ENCODE measurements at places on chromosomes 13 and 19.

DNA sequence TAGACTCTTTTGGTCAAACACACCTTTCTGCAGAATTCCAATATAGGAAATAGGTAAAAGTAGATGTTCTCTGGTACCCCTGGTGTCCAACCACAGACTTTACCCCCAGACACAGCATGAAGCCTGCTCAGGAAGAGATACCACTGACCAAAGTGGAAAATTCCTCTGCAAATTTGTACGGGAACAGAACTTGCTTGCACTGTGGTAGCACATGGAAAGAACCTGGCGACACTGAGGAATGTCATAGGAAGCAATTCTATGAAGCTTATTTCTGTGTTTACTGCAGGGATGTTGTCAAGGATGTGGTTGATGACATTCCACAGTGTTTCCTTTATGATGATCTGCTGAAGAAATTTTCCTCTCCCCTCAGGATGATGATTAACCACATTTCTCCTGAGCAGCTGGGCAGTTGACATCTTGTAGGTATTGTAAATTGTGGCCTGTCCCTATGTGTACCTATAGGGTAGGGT, 48.9 kb upstream of the TNFSF11 start:
- no peak for DNase-seq

DNA sequence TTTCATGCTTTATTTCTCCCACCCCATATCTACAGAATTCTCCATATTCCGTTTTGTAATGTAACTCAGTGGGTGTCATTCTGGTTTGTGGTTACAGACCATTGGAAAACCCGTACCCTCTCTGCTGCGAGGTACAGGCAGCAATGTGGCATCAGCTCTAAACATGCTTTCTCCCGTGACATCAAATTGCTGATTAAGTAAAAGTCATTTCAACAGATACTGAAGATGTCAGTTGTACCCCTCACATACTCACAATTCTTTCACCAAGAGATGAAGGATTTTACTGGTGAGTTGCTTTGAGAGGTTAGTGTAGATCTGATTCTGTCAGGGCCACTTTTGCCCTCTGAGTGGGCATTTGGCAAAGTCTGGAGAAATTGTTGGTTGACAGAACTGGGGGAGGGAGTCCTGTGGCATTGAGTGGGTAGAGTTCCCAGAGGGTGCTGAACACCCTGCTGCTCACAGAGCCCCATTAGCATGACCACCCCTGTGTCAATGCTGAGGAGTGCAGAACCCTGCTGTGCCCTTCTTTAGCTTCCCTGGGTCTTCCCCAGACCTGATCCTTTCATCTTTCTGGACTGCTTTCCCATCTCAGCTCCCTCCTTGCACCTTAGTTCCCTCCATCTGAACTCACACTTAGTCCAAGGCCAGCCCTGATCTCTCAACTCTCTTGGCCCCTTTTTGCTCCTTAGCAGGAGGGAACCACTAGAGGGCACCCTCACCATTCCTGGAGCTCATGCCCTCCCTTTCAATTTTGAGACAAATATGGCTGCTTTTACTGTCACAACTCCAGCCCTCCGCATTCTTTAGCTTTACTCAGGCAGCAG, 39.9 kb upstream of the CEACAM8 start:
- DNase-seq, result peak; percentile 30

- DNase-seq, result no peak
Measured at GRCh38 chr13:90768116-90768515, 579.4 kb upstream of the MIR17HG start.

- DNase-seq, result no peak
Measured at GRCh38 chr13:50374517-50374916, 359.3 kb downstream of the KCNRG start.

DNA sequence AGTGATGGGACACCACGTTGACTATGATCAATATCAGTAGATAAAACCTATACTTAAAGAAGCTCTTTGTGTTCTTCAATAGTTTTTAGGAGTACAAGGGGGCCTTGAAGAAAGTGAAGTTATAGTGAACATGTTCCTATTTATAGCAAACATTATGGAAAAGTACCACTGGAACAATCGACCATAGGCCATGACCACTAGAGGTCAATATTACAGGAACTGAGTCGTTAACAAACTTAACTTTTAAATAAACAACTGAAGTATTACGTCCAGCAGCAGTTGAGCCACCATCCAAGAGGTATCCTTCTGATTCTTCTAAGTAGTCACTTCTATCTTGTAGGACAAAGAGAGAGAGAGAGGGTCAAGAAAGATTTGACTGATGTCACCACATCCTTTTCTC, 391.0 kb upstream of the SLITRK5 start:
- no peak for DNase-seq

- DNase-seq, result no peak
Measured at GRCh38 chr13:66329988-66330451, 900.1 kb downstream of the PCDH9 start.

DNA sequence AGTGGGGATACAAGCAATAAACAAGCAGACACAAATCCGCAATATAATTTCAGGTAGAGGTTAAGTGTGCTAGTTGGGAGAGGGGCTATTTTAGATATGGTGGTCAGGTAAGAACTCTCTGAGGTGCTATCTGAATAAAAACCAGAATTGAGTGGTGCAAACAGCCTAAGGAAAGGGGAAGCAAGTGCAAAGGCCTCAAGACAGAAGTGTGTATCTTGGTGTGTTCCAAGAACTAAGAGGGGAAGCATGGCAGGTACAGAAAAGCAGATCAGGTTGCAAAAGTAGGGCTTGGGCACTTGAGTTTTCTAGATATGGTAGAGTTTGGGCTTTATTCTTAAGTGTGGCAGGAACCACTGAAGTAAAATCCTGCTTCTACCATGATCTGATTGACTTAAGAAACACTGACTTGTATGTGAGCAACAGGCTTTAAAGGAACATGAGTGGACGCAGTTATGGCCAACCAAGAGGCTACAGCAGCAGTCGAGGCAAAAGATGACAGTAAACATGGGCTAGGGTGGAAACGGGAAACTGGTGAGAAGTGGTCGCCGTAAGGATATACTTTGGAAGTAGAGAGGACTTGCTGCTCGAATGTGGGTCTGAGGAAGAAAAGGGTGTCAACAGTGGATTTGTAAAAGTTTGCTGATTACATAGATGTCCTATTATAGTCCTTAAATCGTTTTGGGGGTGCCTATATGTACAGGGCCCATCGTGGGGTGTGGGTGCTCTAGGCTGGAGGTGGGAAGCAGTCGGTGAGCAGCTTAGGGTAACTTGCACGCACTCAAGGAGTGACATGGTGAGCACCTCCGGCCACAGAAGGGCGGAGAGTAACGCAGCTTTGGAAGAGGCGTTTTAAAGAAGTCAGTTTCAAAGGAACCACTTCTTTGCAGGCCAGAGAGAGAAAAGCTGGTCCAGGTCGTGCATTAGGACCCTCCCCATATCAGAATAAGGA, 677 bp downstream of the TGDS start:
- DNase-seq, result peak; percentile 57

DNA sequence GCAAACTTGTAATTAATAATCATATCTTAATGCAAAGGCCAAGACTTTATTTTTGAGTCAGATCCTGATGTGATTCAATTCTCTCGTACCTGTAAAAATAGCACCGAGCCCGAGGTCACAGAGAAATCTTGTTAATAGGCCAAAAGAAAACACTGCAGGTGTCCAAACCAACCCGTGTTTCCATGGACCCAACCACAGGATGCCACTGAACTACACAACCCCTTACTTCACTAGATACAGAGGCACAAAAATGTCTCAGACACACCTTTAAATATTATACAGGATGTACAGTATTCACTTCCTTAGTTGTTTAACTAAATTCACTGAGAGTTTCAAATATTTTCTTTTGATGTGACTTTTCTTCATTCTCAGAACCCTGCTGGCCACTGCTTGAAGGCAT, 530.9 kb downstream of the MYO16 start:
- no peak for DNase-seq

- DNase-seq, result no peak
Measured at GRCh38 chr13:46171217-46171616, 10.8 kb downstream of the LCP1 start.

DNA sequence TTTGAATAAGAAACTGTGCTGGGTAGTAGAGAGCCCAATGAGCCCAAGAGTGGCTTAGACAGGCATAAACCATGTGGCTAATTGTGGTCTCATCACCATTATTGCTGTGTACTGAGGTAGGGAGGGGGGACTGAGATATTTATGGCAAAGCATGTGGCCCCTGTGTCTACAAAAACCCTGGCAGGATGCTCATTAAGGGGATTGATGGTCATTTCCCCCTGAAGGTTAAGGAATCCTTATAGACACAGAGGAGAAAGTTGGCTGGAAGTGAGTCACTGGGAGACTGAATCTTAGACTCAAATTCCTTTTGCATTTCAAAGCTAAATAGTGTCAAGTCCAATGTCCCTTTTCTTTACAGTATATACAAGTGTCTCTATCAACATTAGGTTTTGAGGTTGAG, 9.8 kb upstream of the DACT3 start:
- no peak for DNase-seq
